ENCODE measurements at places on chromosomes 13 and 19.

- no peak for DNase-seq
Measured at GRCh38 chr13:38661010-38661675, 25.7 kb upstream of the FREM2 start.

DNA sequence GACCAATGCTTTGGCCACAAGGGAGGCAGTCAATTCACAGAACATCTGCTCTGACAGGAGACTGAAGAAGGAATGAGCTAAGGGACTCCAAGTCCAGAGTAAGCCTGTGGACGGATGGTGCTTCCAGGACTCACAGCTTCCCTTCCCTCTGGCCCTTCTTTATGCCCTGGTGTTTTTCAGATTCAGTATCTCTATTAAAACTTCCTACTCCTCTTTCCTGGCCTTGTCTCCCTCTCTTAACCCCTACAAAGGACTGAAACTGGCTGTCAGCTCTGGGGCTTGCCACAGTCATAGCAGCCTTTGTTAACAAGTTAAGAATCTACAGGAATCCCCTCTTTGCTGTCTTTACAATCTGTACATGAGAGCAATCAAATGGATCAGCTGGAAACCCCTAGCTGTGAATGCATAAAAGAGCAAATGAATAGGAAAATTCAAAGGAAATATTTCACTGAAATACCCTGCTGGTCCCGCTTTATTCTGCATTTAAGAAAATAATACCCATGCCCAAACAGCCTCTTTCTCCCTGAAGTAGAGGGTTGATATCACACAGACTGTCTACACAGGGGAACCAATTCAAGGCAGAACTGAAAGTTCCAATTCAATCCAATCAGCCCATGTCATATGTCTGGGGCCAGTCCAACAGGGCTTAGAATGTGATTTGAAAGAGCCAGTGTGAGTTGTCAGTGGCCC, 192.3 kb downstream of the MZT1 start:
- no peak for DNase-seq

DNA sequence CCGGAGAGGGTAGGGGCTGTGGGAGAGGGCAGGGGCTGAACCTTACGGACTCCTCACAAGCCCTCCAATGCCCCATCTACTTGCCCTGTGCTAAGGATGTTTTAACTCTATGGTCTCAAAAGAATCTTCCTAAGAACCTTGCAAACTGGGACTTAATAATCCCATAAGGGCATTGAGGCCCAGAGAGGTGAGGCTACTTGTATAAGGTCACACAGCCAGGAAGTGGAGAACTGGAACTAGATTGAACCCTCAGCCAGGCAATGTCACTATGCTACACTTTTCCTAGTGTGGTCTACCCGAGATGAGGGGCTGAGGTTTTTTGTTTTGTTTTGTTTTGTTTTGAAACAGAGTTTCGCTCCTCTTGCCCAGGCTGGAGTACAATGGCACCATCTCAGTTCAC, 10.5 kb upstream of the APOC4 start:
- DNase-seq = no peak

DNA sequence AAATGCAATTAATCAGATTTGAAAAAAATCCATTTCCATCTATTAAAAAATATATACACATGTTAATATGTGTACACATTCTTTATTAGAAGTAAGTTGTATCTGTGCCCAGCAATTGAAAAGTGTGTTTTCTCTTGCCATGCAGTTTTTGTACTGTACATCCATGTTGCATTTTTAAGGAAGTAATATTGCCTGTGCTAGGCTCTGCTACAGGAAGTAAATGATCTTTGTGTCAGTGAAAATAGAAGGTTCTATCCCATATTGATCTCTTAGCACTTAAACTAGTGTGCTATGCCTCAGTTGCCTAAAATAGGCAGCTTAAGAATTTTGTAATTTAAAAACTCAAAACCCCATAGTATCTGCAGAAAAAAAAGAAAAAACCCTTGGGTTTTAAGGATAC, 122.5 kb downstream of the CDK8 start:
- DNase-seq = no peak

DNA sequence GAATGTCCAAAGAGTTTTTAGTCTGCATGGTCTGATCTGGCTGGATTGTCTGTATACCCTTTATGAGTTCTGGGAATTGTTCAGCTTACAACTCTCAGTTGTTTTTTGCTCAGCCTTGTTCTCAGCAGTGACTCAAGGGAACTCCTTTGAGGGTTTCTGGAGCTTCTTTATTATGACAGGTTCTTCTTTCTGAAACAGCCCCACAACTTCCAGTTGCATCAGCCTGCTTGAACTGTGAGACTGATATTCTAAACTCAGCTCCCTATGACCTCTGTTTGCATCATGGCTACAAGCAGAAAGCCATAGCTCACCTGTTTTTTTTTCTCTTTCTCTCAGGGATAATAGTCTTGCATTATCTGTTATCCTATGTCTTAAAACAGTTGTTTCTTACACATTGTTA, 85.0 kb downstream of the TDRD3 start:
- DNase-seq = no peak

DNA sequence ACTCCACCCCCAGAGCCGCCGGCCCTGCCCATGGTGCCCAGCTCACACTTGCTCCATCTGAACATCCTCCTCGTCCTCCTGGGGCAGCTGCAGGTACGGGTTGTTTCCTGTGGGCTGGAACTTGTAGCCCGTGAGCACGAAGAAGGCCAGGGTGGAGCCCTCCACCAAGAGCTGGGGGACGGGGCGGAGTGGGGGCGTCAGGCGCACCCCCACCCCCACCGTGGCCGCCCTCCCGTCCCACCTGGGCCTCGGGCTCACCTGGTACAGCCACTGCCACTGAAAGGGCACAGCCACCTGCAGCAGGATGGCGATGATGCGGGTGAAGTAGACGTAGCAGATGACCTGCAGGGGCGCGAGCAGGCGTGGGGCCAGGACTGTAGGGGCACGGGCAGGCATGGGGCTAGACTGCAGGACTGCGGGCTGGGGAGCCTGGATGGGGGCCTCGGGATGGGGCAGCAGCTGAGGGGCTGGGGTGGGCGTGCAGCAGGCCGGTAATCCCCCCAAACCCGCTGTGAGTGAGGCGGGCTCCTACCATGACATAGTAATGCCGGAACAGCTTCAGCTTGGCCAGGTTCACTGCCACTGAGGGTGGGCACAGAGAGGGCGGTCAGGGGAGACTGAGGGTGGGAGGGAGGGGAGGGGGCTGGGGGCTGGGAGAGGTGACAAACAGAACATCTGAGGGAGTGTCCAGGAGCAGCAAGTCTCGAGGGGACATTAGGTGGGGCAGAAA, 6.3 kb downstream of the GPR108 start:
- DNase-seq = no peak

DNA sequence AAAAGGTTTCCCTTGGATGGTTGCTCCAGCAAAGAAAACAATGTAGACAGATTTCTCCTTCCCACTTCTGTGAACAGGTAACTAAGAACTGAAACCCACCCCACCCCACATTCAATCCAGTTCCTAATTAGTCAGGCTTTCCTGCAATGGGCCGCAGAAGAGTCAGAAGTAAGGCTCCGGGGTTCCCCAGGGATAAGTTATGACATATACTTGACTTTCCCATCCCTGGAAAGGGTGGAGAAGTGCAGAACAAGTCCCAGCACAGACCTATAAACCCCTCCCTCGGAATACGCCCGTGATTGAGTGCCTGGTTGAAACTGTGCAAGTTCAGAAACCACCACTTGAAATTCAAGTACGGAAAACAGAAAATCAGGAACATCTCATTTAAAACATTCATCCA, 24.9 kb downstream of the RCBTB2 start:
- no peak for DNase-seq

- DNase-seq = no peak
Measured at GRCh38 chr13:103039183-103039582, 27.0 kb downstream of the SLC10A2 start.
